NCI-H1417 treated with DMSO at 0.1 percent for 48 hours (cell line): ENCODE measurements at places on chromosomes 13 and 19.
A peak's percentile ranks its signal among the peaks of the same experiment; 100 is the strongest.

DNA sequence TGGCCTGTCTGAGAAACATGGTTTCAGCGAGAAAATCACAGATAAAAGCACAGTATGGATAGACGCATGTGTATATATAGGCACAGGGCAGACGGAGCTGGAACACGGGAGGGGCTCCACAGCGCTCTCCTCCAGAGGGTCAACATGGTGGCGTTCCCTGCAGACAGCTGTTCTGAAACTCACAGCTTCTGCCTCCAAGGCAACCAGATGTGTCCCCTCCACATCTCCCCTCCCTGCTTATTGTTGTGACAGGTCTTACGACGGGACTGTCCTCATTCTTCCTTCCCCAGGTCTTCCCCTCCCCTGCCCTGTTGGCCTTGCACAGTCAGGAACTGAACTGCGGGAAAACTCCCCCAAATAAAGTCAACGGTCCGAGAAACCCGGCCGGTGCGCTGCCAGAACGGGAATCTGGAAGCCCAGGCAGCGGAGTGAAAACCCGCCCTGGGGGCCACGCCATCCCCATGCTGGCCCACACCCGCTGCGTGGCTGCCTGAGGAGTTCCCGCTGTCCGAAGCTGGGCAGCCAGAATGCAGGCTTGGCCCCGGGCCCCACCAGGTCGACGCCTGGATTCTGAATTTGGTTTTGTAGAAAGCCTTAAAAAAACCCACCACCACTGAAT, 2.6 kb upstream of the TIMM13 start:
- no peak for DNase-seq

DNA sequence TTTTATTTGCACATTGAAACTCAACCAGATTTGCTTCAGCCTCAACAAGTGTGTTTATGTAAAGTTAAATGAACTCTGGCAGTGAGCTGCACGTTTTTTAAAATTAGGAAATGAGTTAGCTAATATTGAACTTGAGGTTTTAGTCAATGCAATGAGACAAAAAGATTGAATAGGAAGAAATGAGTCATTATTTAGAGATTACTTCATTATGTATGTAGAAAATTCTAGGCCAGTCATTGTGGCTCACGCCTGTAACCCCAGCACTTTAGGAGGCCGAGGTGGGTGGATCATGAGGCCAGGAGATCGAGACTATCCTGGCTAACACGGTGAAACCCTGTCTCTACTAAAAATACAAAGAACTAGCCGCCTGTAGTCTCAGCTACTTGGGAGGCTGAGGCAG, 22.8 kb upstream of the CD70 start:
- no peak for DNase-seq

- DNase-seq, result no peak
Observed at GRCh38 chr19:56491399-56491798, 14.3 kb upstream of the ZNF667 start.

- DNase-seq, result no peak
Observed at GRCh38 chr19:39145180-39145953, 19.8 kb downstream of the PAK4 start.

- DNase-seq, result no peak
Observed at GRCh38 chr19:1672038-1672768, 19.8 kb upstream of the TCF3 start.

DNA sequence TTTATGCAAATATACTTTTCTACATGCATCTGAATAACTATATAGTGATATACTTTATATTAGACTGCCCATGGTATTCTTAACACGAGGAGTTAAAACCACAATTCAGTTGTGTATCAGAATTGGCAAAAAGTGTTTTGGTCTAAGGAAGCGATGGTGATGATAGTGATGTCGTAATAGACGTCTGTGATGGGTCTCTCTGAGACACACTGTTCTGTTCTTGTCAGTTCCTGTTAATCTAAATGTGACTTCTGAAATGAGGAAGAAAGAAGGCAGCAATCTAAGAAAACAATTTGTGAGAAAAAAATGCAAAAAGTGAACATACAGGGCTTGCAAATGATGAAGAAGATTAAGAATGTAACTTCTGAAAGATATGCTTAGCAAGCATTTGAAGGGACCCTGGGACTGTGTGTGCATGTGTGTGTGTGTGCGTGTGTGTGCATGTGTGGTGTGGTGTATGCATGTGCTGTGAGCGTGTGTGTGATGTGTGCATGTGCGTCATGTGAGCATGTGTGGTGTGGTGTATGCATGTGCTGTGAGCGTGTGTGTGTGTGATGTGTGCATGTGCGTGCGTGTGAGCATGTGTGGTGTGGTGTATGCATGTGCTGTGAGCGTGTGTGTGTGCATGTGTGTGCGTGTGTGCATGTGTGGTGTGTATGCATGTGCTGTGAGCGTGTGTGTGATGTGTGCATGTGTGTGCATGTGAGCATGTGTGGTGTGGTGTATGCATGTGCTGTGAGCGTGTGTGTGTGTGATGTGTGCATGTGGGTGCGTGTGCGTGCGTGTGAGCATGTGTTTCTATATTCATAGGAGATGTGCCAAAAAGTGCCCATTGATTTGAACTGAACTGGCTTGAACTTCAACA, 131.8 kb downstream of the IRS2 start:
- no peak for DNase-seq

DNA sequence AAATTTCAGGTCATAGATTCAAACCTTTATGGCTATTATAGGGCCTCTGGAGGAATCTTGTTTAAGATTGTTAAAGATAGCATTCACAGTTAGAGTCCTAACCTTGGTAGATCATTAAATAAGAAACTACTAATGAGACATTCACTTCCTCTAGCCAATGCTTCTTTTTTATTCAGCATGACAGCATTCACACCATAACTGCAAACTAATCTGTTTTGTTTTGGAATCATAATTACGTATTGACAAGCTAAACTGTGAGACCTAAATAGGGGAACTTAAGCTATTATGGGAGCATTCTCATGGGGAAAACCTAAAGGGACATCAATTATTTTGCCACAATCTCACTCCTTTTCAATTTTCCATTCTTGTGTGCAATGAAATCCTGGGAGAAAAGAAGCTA, 653.8 kb downstream of the PCDH9 start:
- DNase-seq, result no peak

GRCh38 chr19:39557811-39558623, 18.1 kb upstream of the EID2 start:
- no peak for DNase-seq

DNA sequence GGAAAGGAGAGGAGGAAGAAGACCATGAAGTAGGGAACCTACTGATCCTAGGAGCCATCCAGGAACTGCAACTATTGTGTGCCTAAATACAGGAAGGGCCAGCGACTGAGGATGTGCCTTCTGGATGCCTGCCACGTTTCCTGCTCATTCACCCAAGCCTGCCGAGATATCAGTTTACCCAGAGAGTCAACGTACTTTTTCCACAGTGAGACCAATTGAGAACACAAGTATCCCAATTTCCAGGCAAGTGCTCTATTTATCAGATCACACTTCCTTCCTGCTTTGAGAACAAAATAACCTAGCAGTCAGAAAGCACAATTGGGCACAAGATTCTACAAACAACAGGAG, 122.4 kb downstream of the AKAP11 start:
- DNase-seq, result no peak

- DNase-seq, result no peak
Observed at GRCh38 chr19:39546599-39546998, 6.6 kb upstream of the EID2 start.

DNA sequence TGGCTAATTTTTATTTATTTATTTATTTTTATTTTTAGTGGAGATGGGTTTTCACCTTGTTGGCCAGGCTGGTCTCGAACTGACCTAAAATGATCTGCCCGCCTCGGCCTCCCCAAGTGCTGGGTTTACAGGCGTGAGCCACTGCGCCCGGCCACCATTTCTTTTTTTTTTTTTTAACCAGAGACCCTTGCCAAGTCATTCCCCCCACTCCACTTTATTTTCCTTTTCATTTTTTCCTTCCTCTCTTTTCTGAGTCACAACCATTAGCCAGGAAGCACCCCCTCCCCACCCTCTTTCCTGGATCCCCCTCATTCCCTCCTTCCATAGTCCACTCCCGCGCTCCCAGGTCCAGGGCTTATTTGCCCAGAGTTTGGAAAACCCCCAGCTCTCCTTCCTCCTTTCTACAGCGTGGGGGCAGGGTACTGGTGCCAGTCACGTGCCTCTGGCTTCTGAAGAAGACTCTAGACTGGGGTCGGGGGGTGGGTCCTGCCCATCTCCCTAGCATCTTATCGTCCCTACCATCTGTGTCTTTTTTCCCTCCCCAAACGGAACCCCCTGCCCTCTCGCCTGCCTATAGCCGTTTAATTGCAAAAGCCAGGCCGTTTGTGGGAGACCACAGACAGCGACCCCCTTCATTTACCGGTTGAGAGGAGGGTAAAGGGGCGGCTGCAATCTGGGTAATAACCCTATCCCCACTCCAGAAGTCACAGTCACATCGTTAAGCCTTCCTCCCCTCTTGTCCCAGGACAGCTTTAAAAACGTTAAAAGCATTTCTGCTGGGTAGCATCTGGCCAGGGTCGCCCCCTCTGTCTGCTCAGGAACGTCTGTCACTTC, 1.1 kb upstream of the CALR start:
- DNase-seq, result no peak

DNA sequence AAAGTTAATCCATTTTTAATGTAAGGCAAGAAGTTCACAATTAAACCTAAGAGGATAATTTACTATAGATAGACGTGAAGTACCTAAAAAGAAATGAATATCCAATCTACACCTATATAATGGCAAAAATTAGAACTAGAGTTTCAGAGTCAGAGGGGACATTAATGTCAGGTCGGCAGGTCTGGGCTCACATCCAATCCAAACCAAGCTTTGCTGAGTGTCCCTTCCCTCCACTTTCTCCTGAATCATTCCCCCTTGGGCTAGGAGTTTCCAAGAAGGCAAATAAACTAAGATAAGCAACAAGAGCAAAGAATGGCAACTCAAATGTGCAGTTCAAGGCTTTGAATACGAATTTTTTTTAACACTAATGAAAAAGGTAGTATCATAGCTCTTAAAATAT, 2.9 kb downstream of the FLT3 start:
- no peak for DNase-seq

DNA sequence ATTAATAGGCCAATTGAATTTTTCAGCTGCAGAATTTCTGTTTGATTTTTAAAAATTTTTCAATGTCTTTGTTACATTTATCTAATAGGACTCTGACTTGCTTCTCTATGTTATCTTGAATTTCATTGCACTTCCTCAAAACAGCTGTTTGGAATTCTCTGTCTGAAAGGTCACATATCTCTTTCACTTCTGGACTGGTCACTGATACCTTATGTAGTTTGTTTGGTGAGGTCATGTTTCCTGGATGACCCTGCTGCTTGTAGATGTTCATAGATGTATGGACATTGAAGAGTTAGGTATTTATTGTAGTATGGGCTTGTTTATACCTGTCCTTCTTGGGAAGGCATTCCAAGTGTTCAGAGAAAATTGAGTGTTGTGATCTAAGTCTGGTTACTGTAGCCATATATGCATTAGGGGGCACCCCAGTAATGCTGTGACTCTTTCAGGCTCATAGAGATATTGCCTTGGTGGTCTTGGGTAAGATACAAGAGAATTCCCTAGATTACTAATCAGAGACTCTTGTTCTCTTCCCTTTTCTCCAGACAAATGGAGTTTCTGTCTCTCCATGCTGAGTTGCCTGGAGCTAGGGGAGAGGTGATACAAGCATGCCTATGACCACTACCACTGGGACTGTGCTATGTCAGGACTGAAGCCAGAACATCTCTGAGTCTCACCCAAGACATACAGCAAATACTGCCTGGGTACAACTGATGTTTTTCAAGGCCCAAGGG, 27.8 kb downstream of the RFC3 start:
- DNase-seq, result no peak

- DNase-seq, result no peak
Observed at GRCh38 chr13:91470681-91471080, 72.3 kb downstream of the GPC5 start.

GRCh38 chr13:52847682-52848432, 583 bp downstream of the PCDH8 start:
- DNase-seq, result no peak

- peak; percentile 7 for DNase-seq
Observed at GRCh38 chr19:47697863-47698609, 15.2 kb upstream of the EHD2 start.

GRCh38 chr13:73429701-73430100, 370.9 kb downstream of the KLF5 start:
- no peak for DNase-seq

DNA sequence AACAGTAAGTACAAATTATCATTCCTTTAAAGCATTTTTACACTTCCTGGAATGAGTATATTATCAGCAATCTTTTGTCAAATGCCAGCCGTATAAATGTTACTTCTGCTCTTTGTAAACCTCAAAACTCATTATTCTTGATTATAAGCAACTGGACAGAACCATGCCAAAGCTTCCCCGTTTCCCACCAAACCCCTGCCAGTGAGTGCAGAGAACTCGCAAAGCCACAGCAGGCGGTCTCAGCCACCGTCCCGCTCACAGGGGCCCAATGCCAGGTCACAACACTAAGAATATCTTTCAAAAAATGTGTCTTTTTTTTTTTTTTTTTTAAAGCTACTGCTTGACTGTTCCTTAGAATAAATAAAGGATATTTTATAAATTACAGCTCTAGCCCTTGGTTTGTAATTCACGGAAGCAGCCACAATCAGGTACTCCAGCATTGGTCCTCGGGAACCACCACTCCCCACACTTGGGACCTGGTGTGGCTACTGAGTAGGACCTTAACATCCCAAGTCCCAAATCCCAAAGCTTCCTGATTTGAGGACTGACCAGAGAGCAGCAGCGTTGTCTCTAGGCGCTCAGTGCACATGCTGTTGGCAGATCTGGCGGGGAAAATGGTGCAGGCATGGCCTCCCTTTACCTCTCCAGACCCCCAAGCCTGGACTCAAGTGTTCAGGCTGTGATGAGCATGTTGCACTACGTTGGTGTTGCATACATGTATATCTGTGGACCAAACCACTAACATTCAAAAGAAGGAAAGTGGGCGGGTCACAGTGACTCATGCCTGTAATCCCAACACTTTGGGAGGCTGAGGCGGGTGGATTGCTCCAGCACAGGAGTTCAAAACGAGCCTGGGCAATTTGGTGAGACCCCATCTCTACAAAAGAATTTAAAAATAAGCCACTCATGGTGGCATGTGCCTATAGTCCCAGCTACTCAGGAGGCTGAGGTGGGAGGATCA, 19.0 kb downstream of the KCTD15 start:
- no peak for DNase-seq

DNA sequence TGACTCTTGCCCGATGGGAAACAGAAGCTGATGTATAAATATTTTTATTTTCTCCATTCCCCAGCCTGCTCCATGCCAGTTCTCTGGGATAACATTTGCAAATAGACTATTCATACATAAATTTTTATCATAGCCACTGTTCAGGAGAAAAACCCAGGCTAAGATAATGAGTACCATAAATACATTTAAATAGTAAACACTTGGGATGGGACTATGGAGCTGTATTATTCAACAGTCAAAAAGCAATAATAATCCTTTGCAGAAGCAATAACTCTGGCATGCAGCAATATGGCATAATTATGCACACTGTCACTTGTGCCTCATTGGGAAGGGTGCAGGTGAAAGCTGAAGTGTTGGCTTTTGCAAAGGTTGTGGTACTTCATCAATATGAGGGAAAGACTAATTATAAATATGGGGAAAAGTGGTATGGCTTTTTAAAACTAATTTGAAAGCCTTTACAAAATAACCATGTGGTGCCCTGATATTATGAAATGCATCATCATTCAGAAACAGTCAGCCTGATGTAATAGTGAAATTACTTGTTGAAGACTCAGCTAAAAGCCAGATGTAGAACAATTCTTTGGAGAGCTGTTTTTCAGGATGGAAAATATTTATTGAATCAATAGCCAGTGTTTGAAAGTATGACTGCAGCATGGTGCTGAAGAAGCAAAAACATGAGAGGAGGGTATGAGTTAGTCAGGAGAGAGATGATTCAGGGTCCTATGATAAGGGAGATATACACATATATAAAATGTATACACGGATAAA, 2476.7 kb downstream of the PCDH9 start:
- no peak for DNase-seq
